ENCODE measurements at places on chromosomes 2 and 18. TPM values are rescaled to one million over a fixed set of nuclear protein-coding genes. Genes with fewer than 3 reads are reported as not detected.

The LYG1 gene
- total RNA-seq = not detected

The REL gene
- total RNA-seq = 8.6 TPM

The ANKRD62 gene
- total RNA-seq = not detected

The CTLA4 gene
- not detected for total RNA-seq

The RFTN2 gene
- not detected for total RNA-seq

The FBLN7 gene
- total RNA-seq = 8.1 TPM

The CHPF gene
- total RNA-seq = 104 TPM

The PLCD4 gene
- 4.3 TPM for total RNA-seq

The TUBB8B gene
- not detected for total RNA-seq

The NEDD4L gene
- 39.1 TPM for total RNA-seq

The UGT1A4 gene
- 0.10 TPM for total RNA-seq

The WDR43 gene
- total RNA-seq = 69.9 TPM

The PDE1A gene
- total RNA-seq = not detected

DNA sequence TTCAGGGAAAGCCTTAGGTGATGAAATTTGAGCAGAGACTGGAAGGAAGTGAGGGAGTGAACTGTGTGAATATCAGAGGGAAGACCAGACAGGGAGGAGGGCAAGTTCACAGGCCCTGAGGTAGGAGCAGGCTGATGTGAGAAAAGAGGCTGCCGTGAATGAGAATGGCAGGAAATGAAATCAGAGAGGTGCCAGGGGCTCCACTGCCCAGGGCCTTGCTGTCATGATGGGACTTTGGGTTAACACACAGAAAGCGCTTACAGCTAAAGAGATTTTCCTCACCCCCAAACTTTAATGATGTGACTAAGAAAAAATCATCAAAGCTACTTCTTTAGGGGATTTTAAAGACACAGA is 53.8 kb downstream of the MARCHF4 start:
- no peak for DNase-seq

- no peak for DNase-seq
Observed at GRCh38 chr2:227515742-227516141, 43.8 kb downstream of the AGFG1 start.

DNA sequence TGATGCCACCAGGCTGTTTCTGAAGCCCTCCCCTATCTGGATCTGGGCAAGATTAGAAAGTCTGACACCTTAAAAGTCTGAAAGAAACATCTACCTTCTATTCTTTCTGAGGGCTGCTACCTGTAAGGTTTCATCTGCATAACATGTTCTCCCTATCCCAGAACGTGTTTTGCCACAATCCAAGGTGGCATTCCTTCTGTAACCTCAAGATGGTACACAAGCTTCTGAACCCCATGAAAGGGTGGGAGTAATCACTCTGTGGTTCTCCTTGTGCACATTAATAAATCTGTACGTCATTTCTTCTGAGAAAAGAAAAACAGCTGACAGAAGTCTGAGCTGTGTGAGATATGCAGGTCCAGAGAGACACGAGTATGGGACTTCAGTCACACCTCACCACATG is 41.8 kb upstream of the MSH6 start:
- DNase-seq = no peak

DNA sequence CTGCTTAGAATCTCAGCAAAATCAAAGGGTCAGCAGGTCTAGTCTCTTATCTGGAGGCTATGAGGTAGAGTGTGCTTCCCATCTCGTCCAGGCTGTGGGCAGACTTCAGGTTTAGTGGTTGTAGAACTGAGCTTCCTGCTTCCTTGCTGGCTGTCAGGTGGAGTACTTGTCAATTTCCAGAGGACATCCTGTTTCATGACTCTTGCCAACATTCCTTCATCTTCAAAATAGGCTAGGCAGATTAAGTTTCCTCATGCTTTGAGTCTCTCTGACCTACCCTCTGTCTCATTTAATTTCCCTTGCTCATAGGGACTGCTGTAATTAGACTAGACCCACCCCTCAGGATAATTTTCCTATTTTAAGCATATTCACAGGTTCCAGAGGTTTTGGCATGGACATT is 562.6 kb downstream of the SPAG16 start:
- DNase-seq = no peak

- no peak for DNase-seq
Observed at GRCh38 chr2:25620711-25621110, 52.7 kb downstream of the DTNB start.

- DNase-seq = no peak
Observed at GRCh38 chr2:6764968-6765723, 100.6 kb downstream of the CMPK2 start.

- DNase-seq = no peak
Observed at GRCh38 chr2:226247289-226248275, 552.0 kb downstream of the IRS1 start.

DNA sequence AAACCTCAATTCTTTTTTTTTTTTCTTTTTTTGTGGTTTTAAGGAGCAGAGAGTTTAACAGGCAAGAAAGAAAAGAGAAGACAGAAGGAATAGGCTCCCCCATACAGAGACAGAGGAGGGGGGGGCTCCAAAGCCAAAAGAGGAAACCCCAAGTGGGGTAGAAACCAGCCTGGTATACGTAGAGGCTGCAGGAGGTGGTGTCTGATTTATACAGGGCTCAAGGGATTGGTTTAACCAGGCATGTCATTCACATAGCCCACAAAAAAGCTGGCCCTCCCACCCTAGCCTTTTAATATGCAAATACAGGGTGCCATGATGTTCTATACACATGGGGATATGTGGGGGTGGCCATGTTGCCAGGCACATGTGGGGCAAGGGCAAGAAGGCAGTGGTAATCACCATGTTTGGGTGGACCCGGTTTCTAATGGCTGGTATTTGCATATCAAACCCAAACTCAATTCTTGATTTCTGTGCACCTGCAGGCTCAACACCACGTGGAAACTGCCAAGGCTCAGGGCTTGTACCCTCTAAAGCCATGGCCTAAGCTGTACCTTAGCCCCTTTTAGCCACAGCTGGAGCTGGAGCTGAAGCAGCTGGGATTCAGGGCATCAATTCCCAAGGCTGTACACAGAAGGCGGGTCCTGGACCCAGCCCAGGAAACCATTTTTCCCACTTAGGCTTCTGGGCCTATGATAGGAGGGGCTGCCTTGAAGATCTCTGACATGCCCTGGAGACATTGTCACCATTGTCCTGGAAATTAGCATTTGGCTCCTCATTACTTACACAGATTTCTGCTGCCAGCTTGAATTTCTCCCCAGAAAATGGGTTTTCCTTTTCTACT is 170.3 kb downstream of the MAIP1 start:
- DNase-seq = no peak

GRCh38 chr2:185208261-185208660 is 530.3 kb upstream of the FSIP2 start:
- DNase-seq = peak; percentile 45

DNA sequence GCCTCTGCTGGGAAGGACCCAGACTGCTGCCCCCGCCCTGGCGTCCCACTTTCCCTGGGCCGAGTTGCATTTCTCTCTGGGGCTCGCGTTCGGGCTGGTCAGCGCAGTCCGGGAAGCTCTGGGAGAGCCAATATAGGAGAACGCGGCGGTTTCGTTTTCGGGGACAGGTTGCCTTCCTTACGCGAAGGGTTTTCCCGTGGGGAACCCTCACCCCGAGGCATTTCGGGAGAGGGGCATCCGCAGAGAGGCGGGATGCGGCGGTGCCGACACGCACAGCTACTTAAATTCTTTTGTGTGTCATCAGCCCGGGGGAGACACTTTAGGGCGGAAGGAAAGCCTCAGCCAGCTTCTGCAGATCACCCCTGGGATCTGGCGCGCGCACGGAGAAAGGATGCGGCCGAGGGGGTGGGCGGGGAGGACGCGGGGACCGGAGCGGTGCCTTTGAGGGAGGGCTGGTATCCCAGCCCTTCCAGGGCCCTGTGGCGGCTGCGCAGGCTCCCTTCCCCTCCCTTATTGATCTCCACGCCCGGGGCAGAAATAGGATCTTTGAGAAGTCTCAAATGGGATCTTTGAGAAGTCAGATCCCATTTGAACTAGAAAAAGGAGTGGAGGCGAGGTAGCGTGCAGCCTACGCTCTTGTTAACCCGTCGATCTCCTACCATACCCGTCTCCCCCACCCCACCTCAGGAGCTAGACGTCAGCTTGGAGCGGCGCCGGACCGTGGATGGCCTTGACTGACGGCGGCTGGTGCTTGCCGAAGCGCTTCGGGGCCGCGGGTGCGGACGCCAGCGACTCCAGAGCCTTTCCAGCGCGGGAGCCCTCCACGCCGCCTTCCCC is 1.2 kb downstream of the GATA6 start:
- peak; percentile 40 for DNase-seq

DNA sequence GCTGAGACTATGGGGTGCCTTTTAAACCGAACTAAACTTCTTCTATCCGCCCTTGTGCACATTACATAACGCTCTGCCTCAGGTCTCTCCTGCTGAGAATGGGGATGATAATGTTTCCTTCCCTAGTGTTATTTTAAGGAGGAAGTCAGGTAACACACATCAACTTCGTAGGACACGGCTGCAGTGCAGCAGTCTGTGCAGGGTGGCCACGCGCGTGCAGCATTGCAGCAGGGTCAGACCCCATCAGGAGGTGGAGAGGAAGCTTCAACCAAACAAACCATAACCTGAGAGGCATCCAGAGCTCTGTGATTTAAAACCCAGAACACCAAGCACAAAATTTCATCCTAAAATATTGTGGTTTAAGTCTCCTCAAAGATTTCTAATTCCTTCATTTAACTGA is 50.6 kb downstream of the MYT1L start:
- DNase-seq = no peak

GRCh38 chr2:26740346-26740745 is 23.7 kb upstream of the SLC35F6 start:
- DNase-seq = no peak

- no peak for DNase-seq
Observed at GRCh38 chr2:121309801-121310200, 24.8 kb upstream of the TFCP2L1 start.

GRCh38 chr2:27681841-27682240 is 18.2 kb downstream of the SLC4A1AP start:
- peak; percentile 36 for DNase-seq

DNA sequence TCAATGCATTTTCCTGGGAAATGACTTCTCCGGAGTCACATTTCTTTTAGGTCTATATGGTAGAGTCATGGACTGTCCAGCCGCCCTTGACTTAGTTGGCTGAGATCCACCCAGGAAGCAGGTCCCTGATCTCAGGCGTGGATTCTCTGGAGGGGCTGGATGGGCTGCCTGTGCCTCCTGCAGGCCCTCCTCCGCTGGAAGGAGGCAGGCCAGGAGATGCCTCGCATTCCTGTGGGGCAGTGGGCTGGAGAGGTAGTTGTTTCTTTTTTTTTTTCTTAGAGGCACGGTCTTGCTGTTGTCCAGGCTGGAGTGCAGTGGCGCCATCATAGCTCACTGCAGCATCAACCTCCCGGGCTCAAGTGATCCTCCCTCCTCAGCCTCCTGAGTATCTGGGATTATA is 129.0 kb upstream of the MYCN start:
- DNase-seq = peak; percentile 88

DNA sequence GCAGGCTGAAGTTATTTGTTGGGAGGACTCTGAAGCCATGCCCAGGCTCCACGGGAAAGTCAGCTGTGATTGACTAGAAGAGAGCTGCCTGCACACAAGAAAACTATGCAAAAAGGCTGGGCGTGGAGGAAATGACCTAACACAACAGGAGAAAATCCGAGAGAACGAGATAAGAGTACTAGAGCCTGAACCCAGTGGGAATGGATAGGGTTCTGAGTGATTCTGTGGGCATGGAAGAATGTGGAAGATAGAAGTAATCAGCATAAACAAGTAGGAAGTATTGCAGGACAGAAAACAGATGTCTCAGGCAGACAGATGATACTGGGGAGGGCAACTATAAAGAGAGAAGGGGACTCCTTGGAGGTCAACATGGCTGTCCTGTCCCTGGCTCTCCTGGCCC is 12.1 kb upstream of the COPS8 start:
- no peak for DNase-seq

GRCh38 chr2:46256563-46257142 is 40.6 kb upstream of the EPAS1 start:
- DNase-seq = no peak

GRCh38 chr2:53913721-53914120 is 54.0 kb upstream of the GPR75 start:
- peak; percentile 14 for DNase-seq

DNA sequence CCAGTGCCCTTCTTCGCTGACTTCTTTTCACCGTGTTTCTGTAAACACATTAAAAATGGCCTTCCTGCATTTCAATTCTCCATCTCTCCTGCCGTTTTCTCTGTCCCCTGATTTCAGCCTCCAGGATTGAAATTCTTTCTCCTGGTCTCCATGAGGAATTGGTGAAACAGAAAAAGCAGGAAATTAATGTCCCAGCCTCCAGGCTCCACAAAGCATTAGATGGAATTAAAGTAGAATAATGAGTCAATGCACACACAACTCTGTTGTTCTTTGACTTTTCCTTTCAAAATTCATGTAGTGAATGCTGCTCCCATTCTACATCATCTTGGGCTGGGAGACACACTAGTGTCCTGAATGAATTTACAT is 209.5 kb downstream of the KLHL29 start:
- no peak for DNase-seq

DNA sequence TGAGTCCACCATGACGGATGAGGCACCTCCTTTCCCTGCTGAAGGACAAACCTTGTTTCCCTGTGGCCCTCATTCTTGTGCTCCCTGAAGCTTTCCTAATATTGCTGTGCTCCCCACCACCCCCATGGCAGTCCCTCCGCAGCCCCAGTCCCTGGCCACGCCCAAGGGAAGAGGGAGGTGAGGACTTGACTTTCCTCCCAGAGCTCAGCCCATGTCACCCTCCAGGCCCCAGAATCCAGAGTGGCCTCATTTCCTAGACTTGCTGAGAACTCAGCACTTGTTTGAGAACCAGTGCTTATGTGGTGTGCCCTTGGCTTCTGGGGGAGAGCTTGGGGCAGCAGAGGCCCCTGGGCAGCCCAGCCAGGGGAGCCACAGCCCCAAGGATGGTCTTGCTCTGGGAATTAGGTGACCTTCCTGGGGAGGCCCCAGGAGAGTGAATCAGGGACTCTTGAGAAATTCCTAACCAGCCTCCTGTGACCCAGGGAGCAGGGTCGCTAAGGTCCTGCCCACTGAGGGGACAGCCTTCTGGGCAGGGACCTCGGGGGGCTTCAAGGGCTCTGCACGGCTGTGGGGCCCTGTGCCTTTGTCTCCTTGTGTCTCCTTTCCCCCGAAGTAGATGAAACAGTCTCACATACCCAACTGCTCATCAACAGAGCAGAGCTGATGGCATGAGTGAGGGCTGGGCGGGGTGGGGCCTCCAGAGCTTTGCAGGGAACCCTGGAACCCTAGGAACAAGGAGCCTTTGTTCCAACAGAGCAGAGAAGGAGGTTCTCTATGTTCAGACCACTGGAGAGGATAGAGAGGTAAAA is 27.9 kb downstream of the PSD4 start:
- no peak for DNase-seq

DNA sequence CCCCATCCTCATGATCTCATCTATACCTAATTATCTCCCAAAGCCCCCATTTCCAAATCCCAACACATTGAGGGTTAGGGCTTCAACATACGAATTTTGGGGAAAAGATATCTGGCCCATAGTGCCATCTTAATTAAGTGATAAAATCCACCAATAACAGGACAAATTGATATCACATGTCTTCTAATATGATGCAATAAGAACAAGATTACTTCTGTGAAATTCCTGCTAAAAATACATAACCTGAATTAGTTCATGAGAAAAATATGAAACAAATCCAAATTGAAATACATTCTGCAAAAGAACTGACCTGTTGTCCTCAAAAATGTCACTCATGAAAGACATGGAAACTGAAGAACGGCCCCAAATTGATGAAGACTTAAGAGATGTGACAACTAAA is 28.8 kb downstream of the FOXI3 start:
- no peak for DNase-seq
